ENCODE measurements at places on chromosomes 13 and 19.

GRCh38 chr19:38663957-38664502 lies 16.6 kb downstream of the ACTN4 start:
- DNase-seq, result no peak

- no peak for DNase-seq
These were observed 9.5 kb downstream of the ACTMAP start for GRCh38 chr19:40740747-40741146.

DNA sequence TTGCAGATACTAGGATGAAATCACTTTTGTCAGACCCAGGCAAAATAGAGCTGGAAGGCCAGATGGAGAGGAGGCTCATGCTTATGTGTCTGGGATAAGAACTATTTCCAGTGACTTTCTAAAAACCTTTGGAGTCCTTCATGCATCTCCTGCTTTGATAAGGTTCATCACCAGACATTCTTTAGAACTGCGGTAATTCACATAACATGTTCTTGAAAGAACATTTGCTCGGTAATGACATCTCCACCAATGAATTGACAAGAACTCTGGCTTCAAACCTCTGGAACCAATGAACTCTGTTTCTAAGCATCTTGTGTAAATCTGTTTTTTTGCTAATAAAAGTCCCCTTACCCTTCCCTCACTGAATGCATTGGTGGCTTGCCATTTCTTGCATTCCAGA lies 112.0 kb upstream of the KL start:
- DNase-seq, result no peak

GRCh38 chr19:49151267-49152118 lies 3.7 kb downstream of the HRC start:
- peak; percentile 59 for DNase-seq

DNA sequence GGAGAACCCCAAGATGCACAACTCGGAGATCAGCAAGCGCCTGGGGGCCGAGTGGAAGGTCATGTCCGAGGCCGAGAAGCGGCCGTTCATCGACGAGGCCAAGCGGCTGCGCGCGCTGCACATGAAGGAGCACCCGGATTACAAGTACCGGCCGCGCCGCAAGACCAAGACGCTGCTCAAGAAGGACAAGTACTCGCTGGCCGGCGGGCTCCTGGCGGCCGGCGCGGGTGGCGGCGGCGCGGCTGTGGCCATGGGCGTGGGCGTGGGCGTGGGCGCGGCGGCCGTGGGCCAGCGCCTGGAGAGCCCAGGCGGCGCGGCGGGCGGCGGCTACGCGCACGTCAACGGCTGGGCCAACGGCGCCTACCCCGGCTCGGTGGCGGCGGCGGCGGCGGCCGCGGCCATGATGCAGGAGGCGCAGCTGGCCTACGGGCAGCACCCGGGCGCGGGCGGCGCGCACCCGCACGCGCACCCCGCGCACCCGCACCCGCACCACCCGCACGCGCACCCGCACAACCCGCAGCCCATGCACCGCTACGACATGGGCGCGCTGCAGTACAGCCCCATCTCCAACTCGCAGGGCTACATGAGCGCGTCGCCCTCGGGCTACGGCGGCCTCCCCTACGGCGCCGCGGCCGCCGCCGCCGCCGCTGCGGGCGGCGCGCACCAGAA lies 1.1 kb downstream of the SOX1 start:
- no peak for DNase-seq

GRCh38 chr13:107956889-107957288 lies 258.4 kb downstream of the LIG4 start:
- no peak for DNase-seq

- no peak for DNase-seq
These were observed 65.7 kb downstream of the SLC7A1 start for GRCh38 chr13:29529754-29530153.

GRCh38 chr13:60690604-60691003 lies 293.6 kb downstream of the TDRD3 start:
- DNase-seq, result no peak

GRCh38 chr19:30668521-30669155 lies 296.5 kb downstream of the ZNF536 start:
- no peak for DNase-seq

DNA sequence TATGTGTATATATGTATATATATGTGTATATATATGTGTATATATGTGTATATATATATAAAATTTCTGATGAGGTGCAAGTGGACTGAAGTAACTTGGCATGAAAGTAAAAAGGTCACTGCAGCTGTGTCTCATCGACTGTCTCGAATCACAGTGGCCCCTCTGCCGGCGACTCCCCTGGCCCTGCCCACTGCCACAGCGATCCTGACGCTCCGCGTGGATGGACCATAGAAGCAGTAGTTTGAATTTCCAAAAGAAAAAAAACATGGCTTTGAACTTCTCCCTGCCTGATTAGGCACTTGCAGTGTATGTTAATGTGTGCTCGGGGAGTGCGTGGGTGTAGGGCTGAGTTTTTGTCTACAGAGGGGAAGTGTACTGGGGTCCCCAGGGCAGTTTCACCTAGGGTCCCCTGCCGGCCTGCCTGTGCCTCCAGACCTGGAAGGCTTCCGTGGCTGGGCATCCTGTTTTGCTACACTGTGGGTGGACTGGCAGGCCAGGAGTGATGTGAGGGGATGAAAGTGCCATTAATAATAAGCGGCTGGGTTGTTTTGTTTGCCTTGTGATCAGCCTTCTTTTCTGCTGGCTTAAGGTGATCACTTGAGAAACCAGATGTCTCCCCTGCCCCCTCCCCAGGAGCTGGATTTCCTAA lies 10.8 kb downstream of the ZIC5 start:
- DNase-seq, result no peak

DNA sequence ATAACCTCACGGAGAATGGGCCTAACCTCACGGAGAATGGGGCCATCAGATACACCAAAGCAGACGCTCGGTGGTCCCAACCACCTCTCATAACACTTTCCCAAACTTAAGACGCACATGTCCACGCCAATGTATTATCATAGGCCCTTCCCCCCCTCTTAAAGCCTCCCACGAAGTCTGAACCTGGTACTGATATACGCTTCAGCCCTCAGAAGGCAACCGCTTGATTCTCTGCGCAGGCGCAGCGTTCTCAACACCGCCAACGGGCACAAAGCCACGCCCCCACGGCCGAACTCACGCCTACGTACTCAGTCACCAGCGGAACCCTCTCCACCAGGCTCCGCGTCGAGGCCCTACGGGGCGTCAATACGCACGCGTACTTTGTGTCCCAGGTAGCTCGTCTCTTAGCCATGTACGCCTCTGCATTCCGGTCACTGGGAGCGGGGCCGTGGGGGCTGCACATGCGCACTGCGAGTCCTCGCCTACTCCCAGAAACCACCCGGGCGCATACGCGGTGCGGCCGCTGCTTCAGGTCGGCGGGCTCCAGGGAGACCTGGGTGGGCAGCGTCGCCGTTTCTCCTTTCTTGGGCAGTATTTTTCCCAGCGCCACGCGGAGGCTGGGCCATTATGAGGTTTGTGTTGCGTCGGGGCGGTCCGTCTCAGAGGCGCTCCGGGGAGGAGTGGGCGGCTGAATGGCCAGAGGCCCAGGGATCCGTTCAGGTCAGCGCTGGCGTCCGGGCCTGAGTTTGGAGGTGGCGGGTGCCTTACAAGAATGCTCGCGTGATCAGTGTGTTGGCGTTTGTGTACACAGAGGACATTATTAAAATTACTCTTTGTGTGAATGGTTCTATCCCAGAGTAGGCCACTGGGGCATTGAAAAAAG lies 25.3 kb downstream of the ZNF582 start:
- DNase-seq, result peak; percentile 74

DNA sequence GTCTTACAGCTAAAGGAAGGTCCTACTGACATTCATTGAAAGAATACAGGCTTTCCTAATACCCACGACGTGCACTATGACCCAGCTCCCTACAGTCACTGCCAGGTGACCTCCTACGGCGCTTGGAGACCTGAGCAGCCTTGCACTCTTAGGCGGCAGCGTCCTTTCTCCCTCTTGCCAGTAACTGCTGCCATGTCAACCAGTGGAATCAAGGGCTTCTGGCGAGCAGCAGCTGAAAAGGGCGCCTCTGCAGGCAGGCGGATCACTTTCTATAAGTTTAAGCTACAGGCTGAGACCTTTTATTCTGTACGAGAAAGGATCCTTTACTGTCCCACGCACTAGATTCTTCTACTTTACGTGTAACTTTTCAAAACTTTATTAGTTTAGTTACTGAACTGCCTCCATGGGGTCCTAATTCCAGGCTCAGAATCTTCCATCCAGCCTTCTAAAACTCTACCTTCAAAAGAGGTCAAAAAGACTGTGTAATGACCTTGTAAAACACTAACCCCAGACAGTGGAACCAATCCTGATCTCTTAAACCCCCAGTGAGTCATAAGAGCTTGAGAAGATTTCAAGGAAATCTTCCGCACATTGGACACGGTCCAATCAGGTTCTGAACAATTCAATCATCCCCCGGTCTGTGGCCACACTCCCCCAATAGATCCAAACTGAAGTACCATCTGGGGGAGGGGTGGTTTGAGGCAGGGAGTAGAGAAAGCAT lies 1.9 kb downstream of the KCTD12 start:
- DNase-seq, result peak; percentile 76

DNA sequence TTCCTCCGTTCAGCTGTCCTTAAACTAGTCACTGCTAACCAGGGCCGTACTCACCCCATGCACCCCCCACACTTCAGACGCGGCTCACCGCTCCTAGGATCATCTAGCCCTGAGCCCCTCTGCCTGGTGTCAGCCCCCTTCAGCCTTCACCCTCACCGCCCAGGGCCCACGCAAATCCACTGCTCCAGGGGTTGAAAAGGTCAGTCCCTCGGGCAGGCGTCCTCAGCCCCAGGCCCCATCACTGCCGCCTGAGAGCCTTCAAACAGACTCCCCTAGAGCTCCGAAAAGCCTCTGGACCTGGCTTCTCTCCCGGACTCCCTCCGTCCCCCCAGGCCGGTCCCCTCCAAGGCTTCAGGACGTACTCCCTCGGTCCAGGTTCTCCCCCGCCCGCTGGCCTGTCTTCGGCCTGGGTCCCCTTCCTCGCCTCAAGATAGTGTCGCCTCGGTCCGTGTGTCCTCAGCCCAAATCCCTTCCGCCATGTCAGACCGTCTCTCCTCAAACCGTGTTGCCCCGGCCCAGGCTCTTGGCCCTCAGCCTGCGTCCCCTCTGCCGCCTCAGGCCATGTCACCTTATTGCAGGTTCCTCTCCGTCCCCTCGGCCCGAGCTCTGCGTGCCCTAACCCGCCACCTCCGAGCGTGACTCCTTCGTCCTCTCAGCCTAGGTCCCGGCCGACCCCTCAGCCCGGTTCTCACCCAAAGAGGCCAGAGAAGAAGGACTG lies 553 bp downstream of the NAPA start:
- DNase-seq, result no peak

DNA sequence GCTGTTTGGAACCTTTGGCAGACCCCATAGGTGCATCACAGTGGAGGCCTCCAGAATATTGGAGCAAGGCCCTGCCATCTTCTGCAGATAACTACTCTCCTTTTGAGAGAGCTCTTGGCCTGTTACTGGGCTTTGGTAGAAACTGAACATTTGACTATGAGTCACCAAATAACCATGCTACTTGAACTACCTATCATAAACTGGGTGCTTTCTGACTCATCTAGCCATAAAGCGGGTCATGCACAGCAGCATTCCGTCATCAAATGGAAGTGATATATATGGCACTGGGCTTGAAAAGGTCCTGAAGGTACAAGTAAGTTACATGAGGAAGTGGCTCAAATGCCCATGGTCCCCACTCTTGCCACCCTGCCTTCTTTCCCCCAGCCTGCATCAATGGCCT lies 782.5 kb upstream of the SLITRK6 start:
- DNase-seq, result no peak

- no peak for DNase-seq
These were observed 57.5 kb upstream of the USPL1 start for GRCh38 chr13:30560212-30560611.
